ENCODE measurements at places on chromosomes 2 and 18. TPM values are rescaled to one million over a fixed set of nuclear protein-coding genes. Genes with fewer than 3 reads are reported as not detected.

The RNPEPL1 gene
- 22.5 TPM for total RNA-seq

GRCh38 chr2:37641582-37642171 lies 29.8 kb downstream of the CDC42EP3 start:
- no peak overlapping the region for H3K4me3 ChIP-seq
- no peak for DNase-seq
- no peaks in the 10 kb centered on the region for H3K4me1 ChIP-seq
- peaks cover 51% of the 10 kb centered on the region for H3K36me3 ChIP-seq

The SCYGR4 gene
- not detected for total RNA-seq

GRCh38 chr2:235160281-235160810 lies 208.5 kb downstream of the SH3BP4 start:
- H3K27me3 ChIP-seq: no peaks in the 10 kb centered on the region
- no peak for DNase-seq
- peaks cover 19% of the 10 kb centered on the region for H3K36me3 ChIP-seq
- no peak overlapping the region for H3K4me3 ChIP-seq
- 0 out of 2 replicates have a peak, but pooled peaks cover 5% of the 10 kb centered on the region for H3K4me1 ChIP-seq
- H3K27ac ChIP-seq: no peak overlapping the region

The PRLH gene
- not detected for total RNA-seq

DNA sequence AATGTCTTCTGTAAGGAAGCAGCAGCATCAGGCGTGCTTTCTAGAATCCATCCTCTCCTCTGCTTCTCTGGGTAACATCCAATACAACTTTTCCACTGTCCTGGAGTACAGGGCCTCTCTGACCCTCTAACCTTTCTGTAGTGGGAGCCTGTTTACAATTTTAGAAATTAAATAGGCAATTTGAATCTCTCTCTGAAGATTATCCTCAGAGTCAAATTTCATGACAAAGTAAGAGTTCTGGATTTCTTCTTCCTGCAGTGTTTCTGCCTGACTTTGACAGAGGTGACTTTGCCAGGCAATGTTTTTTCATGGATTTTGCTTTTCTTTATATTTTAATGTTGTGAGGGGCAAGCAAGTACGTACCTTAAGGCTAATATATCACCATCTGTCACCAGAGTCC lies 558.4 kb downstream of the PARD3B start:
- H3K4me1 ChIP-seq: no peaks in the 10 kb centered on the region
- no peaks in the 10 kb centered on the region for H3K27me3 ChIP-seq
- H3K27ac ChIP-seq: no peak overlapping the region

DNA sequence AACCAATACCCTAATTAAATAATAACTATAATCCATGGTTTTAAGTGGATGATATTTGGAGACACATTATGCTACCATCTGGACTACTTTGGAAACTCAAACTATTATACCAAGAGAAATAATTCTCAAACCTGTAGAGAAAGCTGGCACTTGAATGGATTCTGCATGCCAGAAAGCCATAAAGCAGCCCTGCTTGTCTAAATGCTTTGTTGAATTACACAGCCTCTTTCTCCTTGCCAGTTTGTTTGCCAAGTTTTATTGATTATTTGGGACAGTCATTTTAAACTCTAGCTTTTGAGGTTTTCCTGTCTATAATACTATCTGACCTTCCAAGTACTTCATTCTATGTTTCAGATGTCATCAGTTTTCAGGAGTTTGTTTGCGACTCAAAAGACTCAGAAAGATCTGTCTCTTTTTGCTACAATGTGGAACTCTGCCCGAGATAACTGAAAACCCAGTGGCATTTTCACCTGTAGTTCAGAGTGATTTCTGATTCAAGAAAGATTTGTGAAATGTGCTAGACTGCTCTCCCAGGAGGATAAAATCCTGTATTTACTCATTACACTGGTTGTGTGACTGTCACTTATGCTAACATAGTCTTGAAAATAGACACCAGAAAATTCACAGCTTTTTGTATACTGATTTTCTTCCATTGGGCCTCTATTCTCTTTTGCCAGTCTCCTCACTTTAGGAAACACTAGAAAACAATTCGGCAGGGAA lies 29.2 kb upstream of the MBOAT2 start:
- no peak overlapping the region for H3K27ac ChIP-seq
- H3K27me3 ChIP-seq: no peaks in the 10 kb centered on the region
- no peak overlapping the region for H3K4me3 ChIP-seq
- H3K4me1 ChIP-seq: peaks cover 5% of the 10 kb centered on the region
- peaks cover 3% of the 10 kb centered on the region for H3K36me3 ChIP-seq

DNA sequence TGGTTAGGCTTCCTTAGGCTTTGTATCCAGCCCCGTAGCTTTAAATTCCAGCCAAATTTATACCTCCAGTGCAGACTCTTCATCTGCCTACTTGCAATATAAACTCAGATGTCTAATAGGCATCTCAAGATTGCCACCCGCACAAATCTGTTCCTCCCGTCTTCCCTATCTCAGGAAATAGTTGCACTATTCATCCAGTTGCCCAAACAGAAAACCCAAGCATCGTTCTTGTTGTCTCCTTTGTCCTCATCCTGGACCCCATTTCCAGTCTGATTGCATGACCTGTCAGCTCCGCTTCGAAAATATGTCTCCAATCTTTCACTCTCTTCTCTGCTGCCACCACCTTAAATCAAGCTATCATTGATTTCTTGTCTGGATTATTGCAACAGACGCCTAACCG lies 2.3 kb downstream of the FKBP1B start:
- no peak overlapping the region for H3K4me3 ChIP-seq
- H3K4me1 ChIP-seq: 0 out of 2 replicates have a peak, but pooled peaks cover 1% of the 10 kb centered on the region
- no peak overlapping the region for H3K27ac ChIP-seq

The LIMS4 gene
- 0.55 TPM for total RNA-seq

GRCh38 chr2:236794176-236794957 lies 224.7 kb downstream of the ACKR3 start:
- H3K36me3 ChIP-seq: peaks cover 4% of the 10 kb centered on the region
- DNase-seq: no peak
- no peaks in the 10 kb centered on the region for H3K4me1 ChIP-seq
- H3K27ac ChIP-seq: no peak overlapping the region
- no peak overlapping the region for H3K4me3 ChIP-seq

- peaks cover 12% of the 10 kb centered on the region for H3K36me3 ChIP-seq
- H3K27me3 ChIP-seq: no peaks in the 10 kb centered on the region
- DNase-seq: no peak
- no peaks in the 10 kb centered on the region for H3K4me1 ChIP-seq
- no peak overlapping the region for H3K27ac ChIP-seq
Observed at GRCh38 chr2:173138962-173139361, 63.3 kb downstream of the MAP3K20 start.

- no peak overlapping the region for H3K4me3 ChIP-seq
- no peaks in the 10 kb centered on the region for H3K27me3 ChIP-seq
- peaks cover 62% of the 10 kb centered on the region for H3K36me3 ChIP-seq
Observed at GRCh38 chr2:218691234-218691633, 19.3 kb downstream of the STK36 start.

The AMER3 gene
- 0.59 TPM for total RNA-seq

The TP53I3 gene
- total RNA-seq: 45.7 TPM

- peaks cover 17% of the 10 kb centered on the region for H3K27me3 ChIP-seq
- peak within 1 kb of the TSS; percentile 79 for H3K4me3 ChIP-seq
- H3K4me1 ChIP-seq: no peaks in the 10 kb centered on the region
- H3K27ac ChIP-seq: no peak within 1 kb of the TSS
Observed at GRCh38 chr2:158968396-158969161, at the start of gene TANC1. TANC1 (plus strand) TSS chr2:158968640; CDS start chr2:159065911, 97,271 bp downstream.

The UGT1A9 gene
- total RNA-seq: not detected

DNA sequence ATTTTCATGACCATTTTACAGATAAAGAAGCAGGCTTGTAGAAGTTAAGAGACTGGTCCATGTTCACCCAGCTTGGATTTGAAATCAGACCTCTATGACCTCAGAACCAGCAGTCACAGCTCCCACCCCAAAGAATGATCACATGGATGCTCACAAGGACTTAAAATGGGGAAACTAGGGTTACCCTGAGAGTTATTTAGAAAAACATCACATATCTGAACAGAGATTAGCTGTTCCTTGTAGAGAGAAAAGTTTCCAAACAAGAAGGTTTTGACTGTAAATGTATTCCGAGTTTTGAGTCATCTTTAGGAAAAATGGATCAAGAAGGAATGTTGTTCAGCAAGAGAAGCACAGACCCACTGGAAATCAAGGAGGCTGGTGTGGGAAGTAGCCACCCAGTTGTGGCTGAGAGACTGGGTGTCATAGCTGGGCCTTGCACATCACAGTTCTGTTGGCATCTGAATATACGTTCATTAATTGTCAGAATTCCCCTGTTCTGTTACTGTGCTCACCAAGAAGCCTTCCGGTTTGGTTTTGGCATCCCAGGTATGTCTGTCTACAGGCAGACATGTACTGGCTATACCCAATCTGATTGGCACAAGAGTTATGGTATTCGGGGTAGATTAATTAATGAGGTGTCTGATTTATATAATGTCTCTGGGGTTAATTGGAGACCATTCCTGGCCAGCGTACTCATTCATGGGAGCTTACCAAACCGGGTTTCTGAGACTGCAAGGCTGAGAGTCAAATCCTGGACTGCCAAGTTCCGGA lies 371.8 kb upstream of the SLC14A2 start:
- no peak overlapping the region for H3K27ac ChIP-seq
- H3K4me3 ChIP-seq: no peak overlapping the region
- no peaks in the 10 kb centered on the region for H3K36me3 ChIP-seq
- no peaks in the 10 kb centered on the region for H3K27me3 ChIP-seq

Data from H9 (cell line).